ENCODE measurements at places on chromosomes 16 and 17.

DNA sequence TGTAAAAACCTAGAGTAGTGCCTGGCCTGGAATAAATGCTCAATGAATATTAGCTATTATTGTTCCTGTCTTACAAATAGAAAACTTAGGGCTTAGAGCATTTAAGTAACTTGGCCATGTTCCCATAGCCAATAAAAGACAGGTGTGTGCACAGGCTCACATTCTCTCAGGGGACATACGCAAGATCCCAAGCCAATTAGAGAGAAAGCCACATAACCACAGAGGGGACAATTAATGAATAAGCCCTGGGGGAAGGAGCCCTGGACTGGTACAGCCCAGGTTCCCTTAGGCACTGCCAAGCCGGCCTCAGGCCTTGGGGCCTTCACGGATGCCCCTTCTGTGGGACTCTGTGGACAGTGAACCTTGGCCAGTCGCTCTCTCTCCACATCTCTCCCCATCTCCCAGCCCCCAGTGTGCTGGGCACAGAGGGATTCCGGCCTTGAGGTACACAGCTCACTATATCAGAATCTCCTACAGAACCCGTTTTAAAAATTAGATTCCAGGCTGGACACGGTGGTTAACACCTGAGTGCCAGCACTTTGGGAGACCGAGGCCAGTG lies 27.3 kb upstream of the ABCC12 start:
- DNase-seq = no peak

GRCh38 chr16:4011225-4011939 lies 104.9 kb downstream of the ADCY9 start:
- DNase-seq = no peak

DNA sequence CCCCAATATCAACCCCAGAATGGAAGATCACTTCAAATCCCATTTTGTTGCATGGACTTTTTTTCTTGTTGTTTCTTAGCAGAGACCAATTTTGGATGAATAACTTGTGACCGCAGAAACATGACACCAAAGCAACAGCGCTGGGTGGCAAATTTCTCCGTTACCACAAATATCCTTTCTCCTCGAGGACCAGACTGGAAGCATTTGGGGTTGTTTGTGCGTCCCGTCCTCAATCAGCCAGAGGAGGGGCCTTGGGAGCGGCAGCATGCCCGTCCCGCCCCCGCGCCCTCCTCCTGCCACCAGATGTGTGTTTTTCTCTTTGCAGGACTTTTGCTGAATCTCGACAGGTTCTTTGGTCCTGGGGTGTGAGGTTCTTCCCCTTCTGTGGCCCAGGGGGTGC lies 282.5 kb upstream of the FOXF1 start:
- no peak for DNase-seq

- no peak for DNase-seq
These were observed 26.9 kb downstream of the TK2 start for GRCh38 chr16:66522816-66523590.

DNA sequence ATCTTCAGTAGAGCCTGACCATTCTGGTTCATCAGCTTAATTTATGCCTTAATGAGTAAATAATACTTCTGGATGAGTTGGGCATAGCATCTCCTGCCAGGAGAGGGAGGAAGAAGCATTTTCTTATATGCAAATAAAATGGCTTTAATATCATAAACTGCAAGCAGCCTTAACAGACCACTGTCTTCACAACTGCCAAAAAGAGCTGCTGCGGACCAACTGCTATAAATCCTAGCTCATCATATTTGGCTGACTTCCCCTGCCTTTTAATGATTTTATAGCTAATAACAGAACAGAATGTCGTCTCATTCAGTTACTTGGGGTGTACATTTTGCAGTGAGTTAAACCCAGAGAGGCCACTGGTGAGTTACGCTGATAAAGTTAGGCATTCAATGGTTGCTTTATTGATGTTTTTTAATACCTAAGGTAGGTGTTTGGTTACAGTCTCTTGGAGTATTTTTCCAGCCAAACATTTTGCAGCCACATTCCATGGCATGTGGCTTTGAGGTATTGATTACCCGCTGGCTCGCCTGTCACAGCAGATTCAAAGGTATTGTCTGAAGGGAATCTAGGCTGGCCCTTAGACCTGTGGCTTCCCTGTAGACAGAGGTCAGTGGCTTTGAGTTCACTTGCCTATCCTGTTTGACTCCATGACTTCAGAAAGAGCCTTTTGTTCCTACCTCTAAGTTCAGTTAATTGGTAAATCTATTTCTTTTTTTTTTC lies 16.4 kb downstream of the FAM20A start:
- DNase-seq = no peak

- DNase-seq = no peak
These were observed 44.2 kb downstream of the ZZEF1 start for GRCh38 chr17:4098521-4099209.

- DNase-seq = no peak
These were observed 26.1 kb downstream of the MEAK7 start for GRCh38 chr16:84478172-84478947.

GRCh38 chr17:17415006-17415405 lies 61.8 kb upstream of the MED9 start:
- DNase-seq = no peak

DNA sequence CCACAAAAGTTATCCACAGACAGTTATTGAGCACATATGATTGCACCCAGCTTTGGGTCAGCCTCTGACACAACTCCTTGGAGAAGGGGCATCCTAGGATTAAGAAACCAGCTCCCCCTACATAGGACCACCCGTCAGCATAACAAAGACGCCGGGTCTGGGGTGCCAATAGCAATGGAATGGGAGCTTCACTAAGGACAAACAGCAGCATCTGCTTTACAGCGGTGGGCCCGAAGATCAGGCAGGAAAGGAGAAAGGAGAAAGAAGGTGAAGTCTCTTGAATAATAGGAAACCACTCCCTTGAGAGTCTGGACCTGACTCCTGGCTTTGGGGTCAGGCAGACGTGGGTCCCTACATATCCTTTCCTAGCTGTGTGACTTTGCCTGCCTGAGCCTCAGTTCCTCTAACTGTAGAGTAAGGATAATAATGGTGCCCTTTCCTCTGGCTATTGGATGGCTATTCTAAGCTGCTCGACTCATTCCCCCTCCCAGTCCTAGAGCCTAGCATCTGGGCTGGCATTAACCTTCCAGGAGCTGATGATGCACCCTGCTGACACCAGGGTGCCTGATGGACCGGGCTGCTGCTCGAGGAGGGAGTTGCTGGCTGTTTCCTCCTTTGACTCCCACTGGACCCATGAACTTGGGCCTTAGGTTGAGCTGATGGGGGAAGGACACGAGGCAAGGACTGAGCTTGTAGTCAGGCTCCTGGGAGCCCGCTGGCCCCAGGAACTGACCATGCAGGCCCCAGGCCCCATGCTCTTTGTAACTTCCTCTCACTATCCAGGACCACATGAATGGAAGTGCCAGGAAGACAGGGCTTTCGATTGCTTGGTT lies 94.2 kb downstream of the C16orf78 start:
- DNase-seq = no peak

GRCh38 chr16:59849716-59850115 lies 1115.6 kb upstream of the GOT2 start:
- no peak for DNase-seq

- no peak for DNase-seq
These were observed 383.2 kb upstream of the CCL2 start for GRCh38 chr17:33871720-33872540.

DNA sequence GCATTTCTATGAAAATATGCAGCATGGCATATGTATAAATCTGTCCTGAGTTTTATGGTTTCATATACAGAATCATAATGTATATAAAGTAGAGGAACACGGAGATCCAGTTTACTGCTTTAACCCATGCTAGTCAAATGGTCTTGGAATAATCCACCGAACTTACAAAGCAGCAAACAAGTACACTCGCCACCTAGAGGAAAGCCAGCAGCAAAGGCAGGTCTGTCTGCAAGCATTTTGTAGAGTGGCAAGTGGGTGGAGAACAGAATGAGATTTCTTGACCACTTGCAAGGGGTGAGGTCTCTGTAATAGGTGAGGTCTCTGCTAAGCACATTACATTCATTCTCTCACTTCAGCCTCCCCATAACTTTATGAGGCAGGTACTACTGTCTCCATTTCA lies 308.3 kb downstream of the CA10 start:
- no peak for DNase-seq

- peak; percentile 71 for DNase-seq
These were observed 27.2 kb upstream of the WWOX start for GRCh38 chr16:78072275-78072674.

DNA sequence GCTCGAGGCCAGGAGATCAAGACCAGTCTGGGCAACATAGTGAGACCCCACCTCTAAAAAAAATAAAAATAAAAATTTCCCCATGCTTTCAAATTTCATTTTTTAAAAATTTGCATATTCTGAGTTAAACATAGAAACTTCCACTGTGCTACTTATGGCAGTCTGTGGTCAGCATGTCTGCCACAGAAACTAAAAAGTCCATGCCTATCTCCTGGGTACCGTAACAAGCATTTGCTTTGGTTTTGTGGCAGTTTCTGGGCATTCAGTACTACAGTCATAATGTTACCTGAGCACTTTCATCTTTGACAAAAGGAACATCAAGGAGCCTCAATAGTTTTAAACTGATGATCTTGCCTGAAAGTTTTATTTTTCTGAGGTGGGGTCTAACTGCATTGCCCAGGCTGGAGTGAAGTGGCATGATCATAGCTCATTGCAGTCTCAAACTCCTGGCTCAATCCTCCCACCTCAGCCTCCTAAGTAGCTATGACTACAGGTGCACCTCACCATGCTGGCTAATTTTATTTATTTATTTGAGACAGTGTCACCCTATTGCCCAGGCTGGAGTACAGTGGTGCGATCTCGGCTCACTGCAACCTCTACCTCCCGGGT lies 13.2 kb upstream of the ITGA2B start:
- no peak for DNase-seq

DNA sequence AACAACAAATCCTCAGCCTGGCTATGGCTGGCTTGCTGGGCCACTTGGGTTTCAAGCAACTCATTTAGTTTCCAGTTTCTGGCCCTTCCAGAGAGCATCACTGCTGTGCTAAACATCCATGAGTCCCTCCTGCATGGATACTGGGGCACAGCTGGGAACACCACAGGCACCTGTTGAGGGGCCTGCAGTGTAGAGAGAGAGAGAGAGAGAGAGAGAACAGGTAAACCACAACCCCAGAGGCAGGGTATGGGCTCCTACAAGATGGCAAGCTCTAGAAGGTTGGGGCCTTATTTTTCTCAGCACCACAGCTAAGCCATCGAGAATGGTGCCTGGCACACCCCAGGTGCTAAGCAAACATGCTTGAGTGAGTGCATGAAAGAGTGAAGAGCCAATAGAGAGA lies 120.3 kb downstream of the RBFOX3 start:
- peak; percentile 63 for DNase-seq

DNA sequence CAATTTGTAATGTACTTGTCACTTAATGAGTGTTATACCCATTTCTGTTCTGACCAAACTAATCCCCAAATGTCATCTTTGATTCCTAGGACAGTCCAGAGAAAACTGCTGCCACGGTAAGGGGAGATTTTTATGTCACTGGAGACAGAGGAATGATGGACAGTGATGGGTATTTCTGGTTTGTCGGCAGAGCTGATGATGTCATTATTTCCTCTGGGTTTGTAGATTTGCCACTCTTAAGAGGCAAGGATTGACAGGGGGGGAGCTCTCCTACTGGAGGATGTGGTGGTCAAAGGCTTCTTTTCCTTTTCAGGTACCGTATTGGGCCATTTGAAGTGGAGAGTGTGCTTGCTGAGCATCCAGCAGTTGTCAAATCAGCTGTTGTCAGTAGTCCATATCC lies 12.5 kb downstream of the THUMPD1 start:
- DNase-seq = no peak

DNA sequence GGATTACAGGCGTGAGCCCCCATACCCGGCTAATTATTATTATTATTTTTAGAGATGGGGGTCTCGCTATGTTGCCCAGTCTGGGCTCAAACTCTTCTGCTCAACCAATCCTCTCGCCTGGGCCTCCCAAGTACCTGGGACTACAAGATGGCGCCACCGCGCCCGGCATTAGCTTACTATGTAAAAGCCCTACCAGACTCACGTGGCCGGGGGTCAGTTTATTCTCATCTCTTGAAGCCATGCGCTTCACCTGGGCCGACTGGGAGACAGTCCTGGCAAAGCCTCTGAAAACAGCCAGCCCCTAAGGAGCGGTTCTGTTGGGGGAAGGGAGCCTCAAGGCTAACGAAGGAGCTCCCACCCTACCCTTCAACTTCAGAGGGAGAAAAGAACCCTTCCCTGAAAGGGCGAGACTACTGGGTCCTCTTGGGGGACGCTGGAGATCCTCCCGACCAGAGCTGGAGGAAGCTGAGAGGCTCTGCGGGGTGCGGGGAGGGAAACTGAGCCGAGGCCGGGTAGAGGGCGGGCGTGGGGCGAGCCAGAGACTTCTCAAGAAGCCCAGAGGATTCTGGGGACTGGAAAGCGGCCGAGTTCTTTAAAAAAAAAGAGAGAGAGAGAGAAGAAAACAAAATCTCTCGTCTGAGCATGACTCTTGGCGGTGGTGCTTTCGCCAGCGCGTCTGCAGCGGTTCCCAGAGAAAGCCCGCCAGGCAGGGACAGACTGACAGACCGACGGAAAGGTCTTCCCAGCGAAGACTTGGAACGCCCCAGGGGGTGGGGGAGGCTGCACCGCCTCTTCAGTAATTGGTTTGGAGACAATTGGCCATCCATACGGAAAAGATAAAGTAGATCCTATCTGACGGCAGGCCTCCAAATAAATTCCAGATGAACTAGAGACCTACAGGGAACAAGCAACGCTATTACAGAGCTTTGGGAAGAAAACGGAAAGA lies 5.6 kb upstream of the TUBG2 start:
- DNase-seq = no peak

Data from NCI-H1417 (cell line).